ENCODE measurements at places on chromosomes 3 and 15.

- peak; percentile 43 for DNase-seq
Observed at GRCh38 chr3:32934150-32934742, 17.2 kb upstream of the CCR4 start.

DNA sequence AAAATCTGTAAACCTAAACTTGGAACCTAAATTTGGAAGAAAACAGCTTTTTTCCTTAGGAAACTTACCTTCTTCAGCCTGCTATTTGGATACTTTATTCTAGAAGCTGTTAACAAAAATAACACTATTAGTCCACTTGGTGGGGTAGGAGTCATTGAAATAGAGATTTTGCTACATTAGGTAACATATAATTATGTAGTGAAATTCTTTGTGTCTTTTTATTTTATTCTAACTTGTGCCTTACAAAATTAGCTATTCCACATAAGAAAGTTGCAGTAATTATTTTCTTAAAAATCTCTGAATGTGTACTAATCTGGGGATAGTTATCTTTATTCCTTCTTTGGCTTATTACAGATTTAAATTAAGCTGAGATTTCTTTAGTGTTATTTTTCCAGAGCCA, 360.4 kb upstream of the ROBO2 start:
- DNase-seq, result no peak

- peak; percentile 94 for DNase-seq
Observed at GRCh38 chr15:40344631-40345120, 3.9 kb upstream of the CCDC9B start.

DNA sequence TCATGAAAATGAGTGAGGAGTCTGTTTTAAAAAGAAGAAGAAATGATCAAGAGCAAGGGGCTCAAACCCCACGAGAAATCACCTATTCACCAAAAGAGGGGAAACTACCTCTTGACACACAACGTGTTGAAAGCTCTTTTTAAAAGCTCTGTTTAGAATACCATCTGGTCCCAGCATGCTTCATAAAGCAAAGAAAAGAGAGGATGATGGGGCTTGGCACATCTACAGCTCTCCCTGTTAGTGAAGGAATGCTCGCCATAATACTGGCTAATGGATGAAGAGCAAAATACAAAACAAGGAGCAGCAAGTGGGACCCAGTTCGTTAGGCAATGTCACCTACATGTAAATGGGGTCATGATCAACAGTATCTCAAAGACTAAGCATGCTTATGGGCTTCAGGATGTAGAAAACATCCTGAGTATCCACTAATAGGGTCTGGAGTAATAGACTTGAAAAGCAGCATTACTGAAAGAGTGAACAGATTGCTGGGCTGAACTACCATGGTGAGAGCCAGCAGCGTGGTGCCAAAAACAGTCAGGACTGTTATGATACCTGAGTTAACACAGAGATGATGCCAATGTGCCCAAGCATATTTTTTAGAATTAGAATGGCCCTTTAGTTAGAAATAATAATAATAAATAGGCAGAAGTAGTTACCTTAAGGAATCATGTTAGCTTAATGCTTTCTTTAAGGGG, 159.7 kb upstream of the POU1F1 start:
- no peak for DNase-seq

DNA sequence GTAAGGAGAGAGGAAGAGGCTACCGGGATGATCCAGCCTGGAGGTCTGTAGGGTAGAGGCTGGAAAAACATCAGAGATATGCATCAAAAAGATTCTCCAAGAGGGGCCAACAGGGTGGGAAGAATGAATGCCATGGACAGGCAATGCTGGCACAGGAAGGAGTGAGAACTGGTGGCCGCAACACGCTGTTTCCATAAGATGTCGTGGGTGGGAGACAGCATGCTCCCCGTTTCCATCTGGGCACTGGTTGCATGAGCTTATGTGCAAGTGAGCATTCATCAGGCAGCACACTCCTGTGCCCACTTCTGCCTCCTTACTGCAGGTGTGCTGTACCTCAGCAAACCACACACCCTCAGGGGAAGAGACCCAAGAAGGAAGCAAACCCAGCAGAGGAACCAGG, 59.4 kb downstream of the GABRB3 start:
- DNase-seq, result no peak

- DNase-seq, result no peak
Observed at GRCh38 chr15:32943711-32944110, 225.9 kb downstream of the GREM1 start.

GRCh38 chr15:63013052-63013808, 29.3 kb upstream of the TPM1 start:
- DNase-seq, result no peak

Measured in H7 (cell line).